Activated CD4-positive, alpha-beta T cell treated with anti-CD3 and anti-CD28 coated beads, Interleukin-2, amount 50 U/mL, for 4 hours (primary cell): ENCODE measurements at places on chromosomes 3 and 15.

DNA sequence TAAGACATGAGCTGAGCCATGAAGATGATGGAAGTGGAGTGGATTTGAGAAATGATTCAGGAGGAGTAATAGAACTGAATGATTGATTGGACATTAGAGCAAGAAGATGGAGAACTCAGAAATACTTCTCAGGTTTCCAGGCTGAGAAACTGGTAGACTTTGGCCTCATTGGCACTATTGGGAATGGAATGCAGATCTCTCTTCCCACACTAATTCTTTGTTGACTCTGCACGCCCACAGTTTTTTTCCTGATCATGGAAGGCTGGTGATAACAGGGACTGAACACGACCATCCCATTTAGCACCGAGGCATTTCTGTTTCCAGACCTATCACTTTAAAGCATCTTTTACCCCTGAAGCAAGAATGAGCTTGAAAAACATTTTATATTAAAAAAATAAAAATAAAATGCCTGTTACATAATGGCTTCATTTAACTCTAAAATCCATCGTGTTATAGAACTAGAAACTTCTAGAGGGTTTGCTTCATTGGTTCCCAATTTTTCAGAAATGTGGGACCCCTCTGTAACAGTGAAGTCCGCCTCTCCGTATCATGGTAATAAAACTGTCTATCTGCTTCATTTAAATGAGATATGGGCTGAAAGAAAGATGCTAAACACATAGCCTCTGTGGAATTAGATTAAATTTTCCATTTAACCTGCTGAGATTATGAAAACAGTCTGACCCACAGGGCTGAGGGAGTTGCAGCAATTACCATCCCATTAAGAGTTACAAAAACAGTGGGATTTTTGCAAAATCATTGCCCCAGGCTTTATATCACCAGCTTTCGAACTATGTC lies 562.0 kb upstream of the CFAP20DC start:
- no peak for DNase-seq

DNA sequence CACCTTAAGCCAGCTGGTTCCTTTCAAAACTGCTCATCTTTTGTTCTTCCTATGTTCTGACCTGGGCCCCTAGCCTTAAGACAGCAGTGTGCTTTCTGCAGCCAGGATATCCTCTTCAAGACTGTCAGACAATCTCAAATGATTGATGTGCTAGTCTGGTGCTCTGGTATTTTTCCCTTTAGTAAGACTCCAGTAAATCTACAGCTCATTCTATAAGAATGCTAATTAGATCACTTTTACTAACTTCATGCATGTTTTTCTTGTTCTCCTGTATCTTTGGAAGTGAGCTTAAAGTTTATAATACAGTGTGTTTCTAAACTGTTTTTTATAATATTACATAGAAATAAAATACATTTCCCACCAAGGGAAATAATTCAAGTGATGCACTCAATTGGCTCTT lies 220.9 kb upstream of the NANOGP8 start:
- no peak for DNase-seq

GRCh38 chr3:49661281-49661680 lies 12.9 kb upstream of the APEH start:
- no peak for DNase-seq

DNA sequence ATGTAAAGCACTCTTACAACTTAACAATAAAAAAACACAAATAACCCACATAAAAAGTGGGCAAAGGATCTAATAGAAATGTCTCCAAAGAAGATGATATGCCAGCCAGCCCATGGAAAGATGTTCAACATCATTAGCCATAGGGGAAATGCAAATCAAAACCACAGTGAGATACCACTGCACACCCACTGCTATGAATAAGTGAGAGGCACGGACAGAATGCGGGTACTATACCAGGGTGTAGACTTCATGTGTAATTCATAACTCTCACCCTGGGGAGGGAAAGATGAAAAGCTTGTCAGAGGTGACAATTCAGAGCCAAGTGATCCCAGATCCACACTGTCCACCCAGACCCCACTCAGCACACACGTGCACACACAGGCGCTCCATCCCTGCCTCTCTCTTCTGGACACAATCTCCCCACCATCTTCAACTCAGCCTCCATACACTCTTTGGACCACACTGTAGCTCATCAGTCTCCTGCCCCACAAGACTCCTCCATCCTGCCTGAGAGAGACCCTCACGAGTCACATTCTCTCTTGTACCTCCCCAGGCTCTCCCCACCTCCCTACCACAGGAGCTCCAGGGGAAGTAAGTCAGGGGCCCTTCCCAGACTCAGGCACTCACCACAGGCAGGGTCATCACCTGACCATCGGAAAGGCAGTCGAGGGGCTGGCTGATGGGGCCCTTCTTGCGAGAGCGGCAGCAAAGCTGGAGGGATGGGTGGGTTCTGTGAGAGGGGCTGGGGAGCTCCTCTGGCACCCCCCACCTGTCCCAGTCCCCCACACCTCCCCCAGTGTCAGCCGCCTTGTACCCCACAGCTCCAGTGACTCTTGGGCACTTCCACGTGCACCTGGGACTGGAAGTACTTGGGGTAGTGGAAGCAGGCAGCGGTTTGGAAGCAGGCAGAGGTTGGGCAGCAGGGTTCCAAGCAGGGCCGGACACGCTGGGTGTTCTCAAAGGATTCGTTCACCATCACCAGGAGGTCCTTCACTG lies 21.3 kb downstream of the PLA2G4E start:
- no peak for DNase-seq

GRCh38 chr15:92069308-92070250 lies 216.1 kb downstream of the SLCO3A1 start:
- DNase-seq, result peak; percentile 47

- DNase-seq, result no peak
Measured at GRCh38 chr15:31023841-31024240, 32.4 kb upstream of the MTMR10 start.

- DNase-seq, result no peak
Measured at GRCh38 chr3:38154625-38155255, 10.6 kb upstream of the OXSR1 start.

- no peak for DNase-seq
Measured at GRCh38 chr15:42140383-42141070, 15.9 kb downstream of the PLA2G4F start.

GRCh38 chr15:80494351-80494751 lies 90.2 kb downstream of the ARNT2 start:
- DNase-seq, result no peak

DNA sequence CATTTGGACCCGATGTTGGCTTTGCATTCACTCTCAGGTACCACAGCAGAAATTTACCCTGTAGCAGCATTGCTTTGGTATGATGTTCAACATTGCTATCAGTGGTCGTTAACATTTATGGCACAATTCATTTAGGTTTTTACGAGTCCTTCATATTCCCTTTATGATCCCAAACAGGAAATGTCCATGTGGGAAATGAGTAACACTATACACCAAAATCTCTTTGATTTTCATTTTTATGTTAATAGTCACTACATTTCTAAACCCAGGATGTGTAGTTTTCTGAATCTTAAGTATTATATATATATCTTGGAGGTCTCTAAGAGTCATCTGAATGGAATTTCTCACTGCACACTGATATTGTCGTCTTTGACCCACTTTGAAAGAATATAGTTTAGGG lies 78.5 kb upstream of the RBMS3 start:
- no peak for DNase-seq

GRCh38 chr15:78129751-78130287 lies 1.4 kb downstream of the CIB2 start:
- no peak for DNase-seq

GRCh38 chr3:143065364-143065763 lies 54.2 kb upstream of the CHST2 start:
- DNase-seq, result no peak

DNA sequence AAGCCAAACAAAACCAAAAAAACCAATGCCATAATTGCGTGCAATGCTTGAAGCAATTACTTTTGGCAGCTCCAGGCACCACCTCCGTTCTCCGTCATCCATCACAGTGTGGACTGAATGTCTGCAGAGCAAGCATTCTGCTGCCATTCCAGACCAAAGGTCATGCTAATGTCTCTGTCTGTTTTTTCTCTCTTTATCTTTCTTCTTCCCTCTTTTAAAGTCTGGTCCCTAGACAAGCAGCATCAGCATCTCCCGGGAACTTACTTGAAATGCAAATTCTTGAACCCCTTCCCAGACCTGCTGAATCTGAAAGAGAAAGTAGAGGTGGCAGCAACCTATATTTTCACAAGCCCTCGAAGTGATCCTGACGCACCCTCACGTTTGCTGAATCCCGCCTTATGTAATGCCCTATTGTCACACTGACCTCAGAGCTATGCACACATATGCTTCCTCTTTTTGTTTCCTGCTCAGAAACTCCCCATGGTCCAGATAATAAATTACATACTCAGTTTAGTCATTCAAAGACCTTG lies 297.3 kb upstream of the PROK2 start:
- DNase-seq, result no peak

- DNase-seq, result no peak
Measured at GRCh38 chr3:82824491-82824890, 1063.0 kb upstream of the GBE1 start.

DNA sequence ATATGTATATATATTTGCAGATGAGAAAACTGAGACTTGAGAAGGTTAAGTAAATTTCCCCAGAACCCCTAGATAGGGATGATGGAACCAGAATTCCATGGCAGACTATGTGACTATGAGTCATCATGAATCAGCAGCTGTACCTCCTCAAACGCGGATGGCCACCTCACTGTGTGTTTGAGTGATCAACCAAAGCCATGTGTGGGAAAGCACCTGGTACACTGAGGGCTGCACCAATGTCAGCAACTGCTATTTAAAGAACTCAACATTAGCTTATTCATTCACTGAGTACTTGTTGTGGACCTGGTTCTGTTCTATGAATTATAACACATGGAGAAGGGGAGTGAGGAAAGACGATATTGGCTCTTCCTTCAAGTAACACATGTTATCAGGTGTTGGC lies 377.0 kb downstream of the GAP43 start:
- no peak for DNase-seq

DNA sequence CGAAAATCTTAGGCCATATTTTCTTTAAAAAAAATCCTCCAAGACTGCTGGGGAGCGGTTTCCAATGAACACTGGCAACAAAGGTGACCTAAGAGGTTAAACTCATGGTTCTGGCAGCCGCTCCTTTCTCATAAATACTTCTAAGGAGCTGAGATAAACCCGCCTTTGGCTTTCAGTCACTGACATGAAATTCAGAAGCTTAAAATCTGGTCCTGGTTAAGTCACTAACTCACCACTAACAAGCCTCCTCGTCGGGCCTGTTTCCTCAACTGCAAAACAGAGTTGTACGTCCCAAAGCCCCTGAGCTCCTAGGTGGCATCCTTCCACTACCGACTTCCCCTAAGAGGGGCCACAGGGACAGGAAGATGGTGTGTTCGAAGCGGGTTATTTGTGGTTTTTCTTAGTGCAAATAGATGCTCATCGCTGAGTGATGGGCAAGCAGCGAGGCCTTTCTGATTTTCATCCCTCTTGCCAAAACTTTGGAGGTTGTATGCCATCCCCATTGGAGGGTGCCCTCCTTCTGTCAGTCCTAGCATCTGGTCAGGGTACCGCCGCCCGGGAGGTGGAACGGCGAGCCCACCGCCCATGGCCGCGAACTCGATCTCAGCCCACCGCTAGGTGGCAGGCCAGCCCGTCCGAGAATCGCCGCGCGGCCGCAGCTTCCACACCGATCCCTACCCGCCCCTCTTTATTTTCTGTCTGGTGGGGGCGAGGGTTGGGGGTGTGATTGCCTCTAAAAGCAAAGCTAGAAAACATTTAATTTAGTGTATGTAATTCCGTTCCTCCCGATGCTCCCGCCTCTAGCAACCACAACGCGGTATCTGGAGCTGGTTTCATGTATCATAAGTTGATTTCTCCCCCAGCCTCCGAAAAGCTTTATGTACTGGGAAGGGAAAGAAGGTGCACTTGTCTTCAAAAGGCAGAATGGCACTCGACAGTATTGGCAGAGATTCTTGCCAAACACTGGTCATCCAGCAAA lies 4.6 kb downstream of the BCL6 start:
- peak; percentile 64 for DNase-seq

DNA sequence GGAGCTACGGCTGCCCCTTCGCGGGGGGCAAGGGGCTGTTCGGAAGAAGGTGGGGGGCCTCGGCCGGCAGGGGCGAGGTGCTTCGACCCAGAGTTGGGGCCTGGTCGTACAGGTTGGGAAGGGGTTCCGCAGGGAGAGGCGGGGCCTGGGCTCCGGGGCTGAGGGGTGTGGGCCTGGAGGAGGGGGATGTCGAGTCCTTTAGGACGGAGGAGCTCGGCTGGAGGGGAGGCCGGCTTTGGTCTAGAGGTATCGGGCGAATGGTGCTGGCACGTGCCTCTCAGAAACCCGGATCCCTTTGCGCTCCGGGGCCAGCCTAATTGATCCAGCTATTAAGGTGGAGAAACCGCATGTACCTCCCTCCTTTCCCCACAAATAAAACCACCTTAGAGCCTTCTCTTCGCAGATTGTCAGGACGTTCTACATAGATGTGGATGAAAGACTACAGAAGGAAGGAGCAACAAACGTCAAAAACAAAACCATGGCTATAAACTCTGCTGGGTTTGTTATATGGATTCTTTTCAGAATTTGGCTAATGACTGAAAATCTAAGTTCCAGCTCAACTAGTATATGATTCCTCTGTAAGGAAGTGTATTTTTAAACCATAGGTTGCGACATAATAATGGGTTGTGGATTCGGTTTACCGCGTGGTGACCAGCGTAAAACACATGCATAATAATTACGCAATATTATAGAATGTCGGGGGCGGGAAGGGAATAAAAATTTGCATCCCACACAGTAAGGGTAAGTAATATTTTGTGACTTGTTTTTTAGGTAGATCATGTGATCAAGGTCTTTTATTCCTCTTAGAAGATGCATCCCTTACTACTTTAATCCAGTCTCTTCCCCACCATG lies 644 bp upstream of the NGLY1 start:
- DNase-seq, result no peak

DNA sequence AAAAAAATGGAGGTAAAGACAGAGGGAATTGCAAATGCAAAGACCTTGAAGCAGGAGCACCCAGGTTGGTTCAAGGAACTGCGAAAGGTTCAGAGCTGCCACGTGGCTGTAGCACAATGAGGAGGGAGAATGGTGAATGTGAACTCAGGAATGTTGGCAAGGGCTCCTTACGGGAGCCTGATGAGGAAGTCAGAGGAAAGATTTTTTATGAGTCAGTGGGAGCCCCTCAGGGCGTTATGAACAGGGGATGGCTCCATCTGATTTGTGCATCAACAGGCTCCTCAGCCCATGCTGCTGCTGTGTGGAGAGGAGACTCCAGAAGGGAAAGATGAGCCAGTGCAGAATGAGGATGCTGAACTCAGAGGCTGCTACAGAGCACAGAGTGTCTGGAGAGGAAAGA lies 194.4 kb downstream of the ARRDC4 start:
- DNase-seq, result no peak

- DNase-seq, result no peak
Measured at GRCh38 chr3:24273491-24273890, 221.2 kb downstream of the THRB start.

DNA sequence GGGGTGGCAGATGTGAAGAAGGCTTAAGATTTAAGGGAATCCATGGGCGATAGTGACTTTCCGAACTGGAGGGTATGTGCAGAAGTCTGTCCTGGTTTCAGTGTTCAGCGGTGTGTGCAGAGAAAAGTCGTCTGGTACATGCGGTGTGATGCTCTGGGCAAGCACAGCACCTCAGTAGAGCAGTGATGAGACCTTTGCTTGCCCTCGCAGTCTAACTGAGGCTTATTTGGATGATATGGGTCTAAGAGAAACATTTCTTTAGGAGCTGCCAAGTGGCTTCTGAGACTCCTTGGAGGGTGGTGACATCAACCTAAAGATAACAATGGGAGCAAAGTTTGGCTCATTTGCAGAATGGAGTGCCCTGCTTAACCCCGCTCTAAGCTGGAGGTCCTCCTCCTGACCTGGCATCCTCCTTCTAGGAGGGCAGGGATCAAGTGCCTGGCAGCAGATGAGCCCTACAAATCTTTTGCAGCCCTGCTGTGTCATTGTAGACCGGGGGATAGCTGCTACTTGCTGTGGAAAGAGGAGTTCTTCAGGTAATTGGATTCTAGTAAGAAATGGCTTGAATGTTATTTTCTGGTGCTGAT lies 228.1 kb upstream of the AZI2 start:
- no peak for DNase-seq
